ENCODE measurements at places on chromosomes 6 and 20.

DNA sequence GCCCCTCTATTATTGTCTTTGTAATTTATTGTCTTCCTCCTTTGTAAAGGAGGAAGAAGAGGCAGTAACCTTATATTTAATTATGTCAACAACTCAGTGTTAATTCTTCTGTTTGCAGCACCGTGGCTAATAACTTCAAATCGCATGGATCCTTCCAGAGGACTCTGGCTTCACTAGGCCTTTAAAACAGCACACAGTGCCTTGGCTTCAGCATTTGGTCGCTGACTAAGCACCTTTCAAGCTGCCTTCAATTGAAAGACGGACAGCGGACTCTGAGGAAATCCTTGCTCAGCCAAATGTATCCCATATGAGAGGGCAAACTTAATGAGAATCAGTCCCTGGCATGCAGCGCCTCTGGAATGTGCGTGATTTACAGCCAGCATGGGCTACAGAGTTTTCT is 64.2 kb downstream of the SGK1 start:
- no peak for DNase-seq

DNA sequence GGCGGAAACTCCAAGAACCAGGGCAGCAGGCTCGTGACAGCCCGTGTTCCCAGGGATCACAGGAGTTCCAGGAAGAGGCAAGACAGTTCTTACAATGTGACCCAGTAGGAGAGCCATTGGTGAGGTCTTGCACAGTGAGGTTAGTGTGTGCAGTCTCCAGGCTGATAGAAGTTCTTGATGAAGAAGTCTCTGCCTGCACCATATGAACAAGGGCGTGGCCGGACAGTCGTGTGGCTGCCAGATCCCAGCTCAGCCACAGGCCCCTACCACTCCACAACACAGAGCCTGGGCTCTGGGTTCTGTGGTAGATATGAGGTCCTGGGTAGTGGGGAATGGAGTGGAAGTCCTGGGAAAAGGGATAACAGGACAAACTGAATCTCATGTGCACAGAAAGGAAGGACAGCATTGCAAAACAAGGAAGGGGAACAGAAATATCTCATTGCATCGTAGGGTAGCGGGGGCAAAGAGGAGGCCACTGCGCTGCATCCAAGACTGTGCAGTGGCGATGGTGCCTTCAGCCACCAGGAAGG is 65.2 kb downstream of the STX11 start:
- no peak for DNase-seq

- DNase-seq: no peak
Observed at GRCh38 chr20:43853174-43853803, 61.4 kb upstream of the TOX2 start.

GRCh38 chr6:35170891-35171290 is 29.8 kb upstream of the TCP11 start:
- DNase-seq: no peak

DNA sequence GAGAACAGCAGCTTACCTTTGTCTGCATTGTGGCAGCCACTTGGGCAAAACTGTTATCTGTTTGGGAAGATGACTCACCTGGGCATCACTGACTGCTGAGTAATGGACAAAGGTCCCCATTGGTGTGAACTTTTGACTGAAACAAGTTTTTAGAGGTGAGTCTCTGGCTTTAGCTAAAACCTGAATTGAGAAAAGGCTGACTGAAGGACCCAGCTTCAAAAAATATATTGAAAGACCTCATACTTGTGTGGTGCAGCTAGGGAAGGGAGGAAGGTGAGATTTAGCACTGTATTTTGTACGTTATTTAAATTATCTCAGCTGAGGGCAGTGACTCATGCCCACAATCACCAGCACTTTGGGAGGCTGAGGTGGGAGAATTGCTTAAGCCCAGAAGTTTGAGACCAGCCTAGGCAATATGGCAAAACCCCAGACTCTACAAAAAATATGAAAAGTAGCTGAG is 4.5 kb upstream of the CITED2 start:
- no peak for DNase-seq

- DNase-seq: no peak
Observed at GRCh38 chr6:159899994-159900745, 9.4 kb downstream of the MAS1 start.

DNA sequence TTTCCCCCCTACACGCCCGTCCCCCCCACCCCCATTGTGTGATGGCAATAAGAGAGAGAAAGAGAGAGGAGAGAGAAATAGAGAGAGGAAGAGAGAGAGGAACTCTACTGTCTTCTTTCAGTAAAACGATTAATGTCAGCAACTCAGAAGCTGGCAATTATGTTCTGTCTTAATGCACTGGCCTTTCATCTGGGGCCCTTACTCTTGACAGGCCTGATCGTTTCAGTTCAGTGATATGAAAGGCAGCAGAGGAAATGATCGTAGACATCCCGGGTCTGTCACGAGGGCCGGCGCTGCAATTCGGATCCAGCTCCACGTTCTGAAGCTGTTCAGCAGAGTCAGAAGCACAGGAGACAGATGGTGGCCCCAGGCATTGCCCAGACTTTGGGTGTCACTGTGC is 308.9 kb downstream of the ZNF217 start:
- DNase-seq: no peak

Data from activated naive CD4-positive, alpha-beta T cell (primary cell).